ENCODE measurements at places on chromosomes 16 and 17. TPM values are rescaled to one million over a fixed set of nuclear protein-coding genes. Genes with fewer than 3 reads are reported as not detected.

DNA sequence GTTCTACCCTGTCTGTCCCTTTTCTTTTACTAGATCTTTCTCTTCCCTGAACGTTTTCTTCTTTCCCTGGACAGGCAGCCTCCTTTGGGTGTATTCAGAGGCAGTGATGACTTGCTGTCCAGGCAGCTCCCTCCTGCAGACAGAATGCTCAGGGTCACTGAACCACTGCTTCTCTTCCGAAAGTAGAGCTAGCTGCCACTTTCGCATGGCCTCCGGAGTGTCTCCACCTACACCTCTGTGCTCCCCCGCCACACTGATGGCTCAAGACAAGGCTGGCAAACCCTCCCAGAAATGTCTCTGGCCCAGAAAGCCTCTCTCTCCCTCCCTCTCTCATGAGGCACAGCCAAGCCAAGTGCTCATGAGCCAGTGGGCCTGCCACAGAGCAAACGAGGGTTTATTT, 207.8 kb downstream of the CDRT15L2 start:
- DNase-seq = no peak

- no peak for DNase-seq
Measured at GRCh38 chr17:2090804-2091534, 36.1 kb downstream of the HIC1 start.

GRCh38 chr16:14121872-14122271, 50.8 kb downstream of the MRTFB start:
- no peak for DNase-seq

- no peak for DNase-seq
Measured at GRCh38 chr17:16975744-16976625, 4.1 kb upstream of the TNFRSF13B start.

DNA sequence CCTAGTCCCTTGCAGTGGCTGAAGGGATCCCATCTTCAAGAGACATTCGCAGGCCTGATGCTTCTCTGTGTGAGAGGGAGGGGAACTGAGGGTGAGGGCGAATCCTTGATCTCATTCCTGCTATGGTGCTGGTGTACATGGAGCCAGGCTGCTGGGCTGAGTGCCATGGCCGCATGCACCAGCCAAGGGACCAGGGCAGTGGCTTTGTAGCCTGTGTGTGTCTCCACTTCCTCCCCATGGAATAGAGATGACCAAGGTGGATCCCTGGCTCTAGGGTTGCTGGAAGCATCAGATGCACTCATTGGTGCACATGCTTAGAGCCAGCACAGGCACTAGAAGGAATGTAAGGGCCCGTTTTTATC, 195.0 kb downstream of the FOXL1 start:
- DNase-seq = no peak

DNA sequence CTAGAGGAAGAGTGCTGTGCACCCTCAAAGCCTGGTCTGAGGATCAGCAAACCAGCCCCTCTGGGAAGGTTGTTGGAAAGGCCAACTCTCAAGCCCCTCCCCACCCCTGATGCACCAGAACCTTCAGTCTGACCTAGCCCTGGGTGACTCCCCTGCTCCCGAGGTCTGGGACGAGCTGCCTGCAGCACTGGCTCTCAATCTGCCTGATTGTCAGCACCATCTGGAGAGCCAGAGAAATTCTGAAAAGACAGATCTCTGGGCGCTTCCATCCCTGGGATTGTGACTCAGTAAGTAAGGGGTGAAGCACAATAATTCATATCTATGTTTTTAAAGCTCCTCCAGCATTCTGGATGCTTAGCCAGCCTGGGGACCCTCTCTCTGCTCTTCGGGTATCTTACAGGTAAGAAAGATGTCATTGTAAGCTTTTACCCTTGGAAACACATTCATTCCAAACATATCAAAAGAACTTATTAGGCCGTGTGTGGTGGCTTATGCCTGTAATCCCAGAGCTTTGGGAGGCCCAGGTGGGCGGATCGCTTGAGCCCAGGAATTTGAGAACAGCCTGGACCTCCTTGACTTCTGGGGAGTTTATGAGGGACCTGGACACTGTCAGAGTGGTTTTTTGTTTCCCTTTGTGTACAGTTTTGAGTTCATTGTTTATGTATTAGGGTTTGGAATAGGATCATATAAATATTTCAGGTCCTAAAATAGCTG, 147.5 kb downstream of the KCNJ12 start:
- DNase-seq = no peak

DNA sequence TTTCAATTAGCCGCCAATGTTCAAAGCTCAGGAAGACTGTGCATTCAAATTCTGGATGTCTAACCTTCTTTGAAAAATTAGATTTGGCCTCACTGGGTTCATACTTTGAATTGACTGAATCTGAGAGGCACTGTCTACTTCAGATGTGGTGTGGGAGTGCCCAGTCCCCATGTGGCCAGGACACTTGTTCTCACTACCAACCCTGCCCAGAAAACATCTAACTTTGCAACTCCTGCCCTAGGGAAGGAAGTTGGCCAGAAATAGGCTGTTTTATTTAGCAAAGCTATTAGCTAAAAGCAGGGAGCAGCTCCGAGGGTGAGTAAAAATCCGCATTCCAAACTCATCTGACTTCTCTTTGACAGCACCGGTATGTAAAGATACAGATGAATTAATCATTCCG, 86.3 kb downstream of the XYLT1 start:
- no peak for DNase-seq

DNA sequence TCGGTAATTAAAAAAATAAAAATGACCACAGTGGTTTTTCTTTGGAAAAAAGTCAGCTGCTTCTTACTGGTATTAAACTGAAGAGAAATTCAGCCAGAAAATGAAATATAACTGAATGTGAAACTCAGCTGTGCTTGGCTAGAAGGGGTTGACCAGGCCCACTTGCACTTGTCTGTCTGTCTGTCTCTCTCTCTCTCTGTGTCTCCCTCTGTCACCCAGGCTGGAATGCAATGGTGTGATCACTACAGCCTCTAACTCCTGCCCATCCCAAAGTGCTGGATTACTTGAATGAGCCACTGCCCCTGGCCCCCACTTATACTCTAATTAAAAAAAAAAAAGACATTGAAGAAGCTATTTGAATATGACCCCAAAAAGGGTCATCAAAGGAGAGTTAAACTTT, 17.3 kb upstream of the AKAP1 start:
- DNase-seq = no peak

TBX2 gene
- total RNA-seq = 0.47 TPM

METTL16 gene
- 17.0 TPM for total RNA-seq

HSPB9 gene
- total RNA-seq = not detected

TP53TG3 gene
- not detected for total RNA-seq
